Urinary bladder (tissue), 4 donors: ENCODE measurements at places on chromosomes 3 and 15. TPM values are rescaled to one million over a fixed set of nuclear protein-coding genes. Genes with fewer than 3 reads are reported as not detected.

TNFAIP8L3 gene
- 9.7 TPM for total RNA-seq

DNA sequence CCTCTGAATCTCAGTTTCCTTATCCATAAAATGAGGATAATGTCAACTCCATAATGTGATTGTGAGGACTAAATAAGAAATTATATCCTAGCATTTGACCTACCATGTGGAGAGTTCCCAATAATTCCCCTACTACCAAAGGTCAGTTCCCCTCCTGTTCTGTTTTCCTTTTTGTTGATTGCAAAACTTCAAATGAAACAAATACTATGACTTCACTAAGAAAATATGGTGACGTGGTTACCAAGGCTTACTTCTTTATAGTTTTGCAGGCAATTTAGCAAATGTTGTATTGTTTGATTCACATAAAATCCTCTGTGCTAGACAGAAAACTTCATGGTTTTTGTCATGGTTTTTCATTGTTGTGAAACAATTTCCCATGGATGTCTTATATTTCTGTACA is 153.8 kb upstream of the RORA start:
- DNase-seq, result no peak

IGF1R gene
- 33.3 TPM for total RNA-seq

GOLGA8Q gene
- 5.5 TPM for total RNA-seq

SLC12A1 gene
- not detected for total RNA-seq

GRCh38 chr15:46275701-46276100 is 640.9 kb downstream of the SQOR start:
- no peak for DNase-seq

C3orf49 gene
- not detected for total RNA-seq

LDHAL6B gene
- total RNA-seq, result not detected

- no peak for DNase-seq
Observed at GRCh38 chr3:76010252-76010651, 224.9 kb upstream of the ZNF717 start.

CD96 gene
- total RNA-seq, result 7.6 TPM

- no peak for DNase-seq
Observed at GRCh38 chr3:16587047-16587680, 18.1 kb downstream of the DAZL start.

- no peak for DNase-seq
Observed at GRCh38 chr3:121723485-121723884, 26.1 kb downstream of the GOLGB1 start.

DNA sequence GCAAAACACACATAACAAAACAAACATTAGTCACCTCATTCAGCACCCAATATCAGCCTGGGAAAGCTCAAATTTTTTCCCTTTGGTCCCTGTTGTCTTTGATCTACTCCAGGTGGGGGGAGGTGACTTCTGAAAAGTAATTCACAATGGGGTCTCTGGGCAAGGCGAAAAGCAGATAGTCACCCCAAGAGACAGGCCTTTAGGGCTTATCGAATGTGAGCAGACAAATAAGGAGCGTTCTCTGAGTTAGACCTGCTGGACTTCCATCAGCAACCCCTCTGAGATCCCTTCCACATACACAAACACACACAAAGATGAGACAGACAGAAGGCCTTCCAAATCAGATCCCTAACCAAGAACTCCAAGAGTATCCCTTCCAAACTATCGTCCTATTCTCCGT is 171.0 kb upstream of the SMAD3 start:
- DNase-seq, result no peak

- DNase-seq, result no peak
Observed at GRCh38 chr15:83959477-83959876, 276.1 kb upstream of the GOLGA6L4 start.
